NCI-H187 treated with DMSO at 0.1 percent for 48 hours (cell line): ENCODE measurements at places on chromosomes 2 and 18.
A peak's percentile ranks its signal among the peaks of the same experiment; 100 is the strongest.

DNA sequence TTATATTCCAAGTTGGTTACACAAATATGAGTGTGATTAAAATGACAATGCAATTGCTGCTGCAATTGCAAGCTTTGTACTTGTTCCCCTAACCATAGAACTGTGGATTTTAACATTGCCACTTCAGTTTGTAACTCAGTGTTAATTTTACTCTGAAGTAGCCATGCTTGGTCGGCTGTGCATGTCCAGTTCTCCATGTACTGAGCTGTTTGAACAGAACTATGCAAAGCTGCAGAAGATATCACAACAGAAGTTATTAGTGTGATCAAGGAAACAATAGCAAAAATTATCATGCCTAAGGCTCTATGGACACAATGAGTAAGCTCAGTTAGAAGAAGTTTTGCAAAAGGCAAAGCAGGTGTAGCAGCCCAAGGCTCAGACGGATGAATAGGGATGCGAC lies 45.3 kb downstream of the CXCR4 start:
- DNase-seq: no peak

DNA sequence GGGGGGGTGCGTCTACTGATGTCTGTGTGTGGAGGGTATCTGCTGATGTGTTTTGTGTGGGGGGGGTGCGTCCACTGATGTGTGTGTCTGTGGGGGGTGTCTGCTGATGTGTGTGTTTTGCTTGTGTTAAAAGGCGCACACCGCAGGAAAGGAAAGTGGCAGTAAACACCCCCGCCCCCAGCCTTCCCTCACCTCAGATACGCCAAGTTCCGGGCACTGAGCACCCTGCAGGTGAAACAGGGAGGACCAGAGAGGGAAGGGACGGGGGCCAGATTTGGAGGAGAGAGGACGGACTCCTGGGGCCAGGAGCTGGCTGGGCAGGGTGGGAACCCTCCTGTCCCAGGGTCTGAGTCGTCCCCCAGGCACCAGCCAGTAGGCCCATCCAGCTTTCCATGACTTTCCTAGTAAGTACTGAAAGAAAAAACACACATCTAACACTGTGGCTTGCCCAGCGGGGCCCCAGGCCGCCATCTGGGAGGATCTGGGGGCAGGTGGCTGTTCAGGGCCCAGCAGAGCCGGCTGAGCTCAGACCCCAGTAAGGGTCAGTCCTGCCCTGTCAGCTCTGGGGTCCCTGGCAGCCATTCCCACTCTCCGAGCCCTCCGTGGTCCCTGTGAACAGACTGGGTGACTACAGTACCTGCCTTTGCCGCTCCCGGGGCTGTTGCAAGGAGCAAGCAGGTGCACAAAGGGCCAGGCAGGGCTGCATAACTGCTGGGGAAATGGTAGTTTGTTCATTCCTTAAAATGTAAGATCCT lies 126.9 kb downstream of the NFATC1 start:
- DNase-seq: no peak

DNA sequence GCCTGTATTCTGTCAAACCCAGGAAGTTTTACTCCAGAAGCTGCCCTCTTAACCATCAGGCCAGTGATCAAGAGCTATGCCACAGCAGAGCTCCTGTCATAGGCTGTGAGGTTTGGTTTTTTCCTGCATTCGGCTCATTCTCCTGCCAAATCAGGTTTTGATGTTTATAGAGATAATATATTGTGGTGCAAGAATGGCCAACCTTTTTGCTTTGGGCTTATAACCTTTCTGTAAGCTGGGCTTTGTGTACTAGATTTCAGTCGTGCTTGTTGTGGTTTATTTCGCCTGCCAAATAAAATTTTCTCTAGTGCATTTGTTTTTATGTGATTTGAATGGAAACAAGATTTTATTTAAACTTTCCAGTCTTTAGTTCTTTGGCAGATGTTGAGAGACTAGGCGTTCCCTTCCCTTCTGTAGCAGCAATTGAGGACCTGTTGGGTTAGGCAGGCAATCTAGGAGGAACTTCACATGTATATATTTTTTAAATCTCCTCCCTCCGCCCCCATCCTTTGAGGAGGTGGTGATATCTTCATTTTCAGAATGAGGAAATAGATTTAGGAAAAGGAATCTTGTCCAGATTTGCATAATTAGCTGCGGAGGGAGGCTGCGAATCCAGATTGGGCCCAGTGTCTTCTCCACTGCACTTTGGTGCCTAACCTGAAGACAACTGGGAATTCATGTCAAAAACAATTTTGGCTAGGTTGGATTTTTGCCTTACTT lies 2.6 kb downstream of the KDM3A start:
- DNase-seq: no peak

DNA sequence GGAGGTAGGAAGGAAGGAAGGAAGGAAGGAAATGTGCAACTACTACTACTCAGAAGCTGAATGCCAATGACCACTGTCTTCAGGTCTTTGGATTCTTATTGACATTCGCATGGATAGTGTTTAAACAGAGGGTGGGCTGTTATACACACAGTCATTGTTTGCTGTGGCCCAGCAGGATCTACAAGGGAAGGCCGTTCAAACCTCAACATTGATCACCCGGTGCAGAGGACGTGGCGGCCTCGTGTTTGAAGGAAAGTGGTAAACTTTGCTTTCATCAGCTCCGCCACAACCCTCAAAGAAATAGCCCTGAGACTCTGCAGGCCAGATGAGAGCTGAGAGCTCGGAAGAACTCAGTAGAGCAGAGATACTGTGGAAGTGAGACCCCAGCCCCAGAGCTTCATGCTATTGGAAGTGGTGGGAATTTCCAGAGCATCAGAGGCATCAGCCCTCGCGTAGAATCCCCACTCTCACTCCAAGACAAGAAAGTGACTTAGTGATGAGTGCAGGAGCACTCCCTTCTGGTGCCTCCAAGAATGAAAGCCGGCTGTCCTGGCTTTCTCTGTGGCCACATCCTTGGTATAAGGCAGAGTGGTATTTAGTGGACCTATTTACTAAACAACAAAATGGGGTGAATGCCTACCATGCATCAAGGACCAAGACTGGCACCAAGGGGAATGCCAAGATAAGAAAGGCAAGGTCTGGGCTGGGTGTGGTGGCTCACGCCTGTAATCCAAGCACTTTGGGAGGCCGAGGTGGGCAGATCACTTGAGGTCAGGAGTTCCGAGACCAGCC lies 10.1 kb upstream of the ROCK2 start:
- no peak for DNase-seq

GRCh38 chr18:69936191-69936558 lies 11.5 kb downstream of the CD226 start:
- DNase-seq: no peak

DNA sequence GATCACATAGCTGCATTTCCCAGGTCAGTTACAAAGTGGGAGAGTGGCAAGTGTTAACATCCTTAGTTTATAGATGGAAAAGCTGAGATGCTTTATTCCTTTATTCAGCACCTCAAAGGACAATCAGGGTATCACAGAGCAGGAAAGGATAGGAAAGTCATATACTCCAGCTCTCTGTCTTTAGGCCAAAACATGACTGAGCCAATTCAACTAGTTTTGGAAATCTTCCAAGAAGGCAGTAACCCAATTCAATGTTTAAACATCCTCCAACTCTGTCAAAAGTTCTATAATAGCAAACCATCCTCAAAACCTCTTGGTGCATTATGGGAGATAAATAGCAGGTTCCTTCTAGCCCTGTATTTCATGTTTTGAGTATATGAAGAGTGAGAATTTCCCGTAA lies 25.2 kb downstream of the CASP8 start:
- DNase-seq: no peak

DNA sequence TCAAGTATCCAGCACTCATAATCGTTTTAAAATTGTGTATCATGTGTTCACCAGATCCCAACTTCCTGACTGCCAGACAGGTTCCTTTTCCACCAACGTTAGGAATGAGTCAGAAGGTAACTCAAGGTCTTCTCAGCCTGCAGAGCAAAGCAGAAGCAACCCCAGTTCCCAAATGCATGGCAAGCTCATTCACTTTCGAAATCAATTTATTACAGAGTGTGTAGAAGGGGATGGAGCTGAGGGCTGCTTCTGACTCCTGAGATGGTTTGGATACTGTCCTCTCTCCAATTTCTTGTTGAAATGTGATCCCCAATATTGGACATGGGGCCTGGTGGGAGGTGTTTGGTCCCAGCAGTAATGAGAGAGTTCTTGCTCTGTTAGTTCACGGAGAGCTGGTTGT lies 114.5 kb downstream of the PIEZO2 start:
- no peak for DNase-seq

GRCh38 chr18:23230686-23231085 lies 95.4 kb downstream of the CABLES1 start:
- no peak for DNase-seq

GRCh38 chr18:42807887-42808286 lies 307.6 kb downstream of the RIT2 start:
- DNase-seq: no peak

GRCh38 chr2:154698721-154699574 lies 453 bp downstream of the KCNJ3 start:
- no peak for DNase-seq

GRCh38 chr2:235468978-235469655 lies 24.7 kb upstream of the AGAP1 start:
- no peak for DNase-seq

- no peak for DNase-seq
These were observed 65.4 kb downstream of the HIBCH start for GRCh38 chr2:190254063-190254850.

DNA sequence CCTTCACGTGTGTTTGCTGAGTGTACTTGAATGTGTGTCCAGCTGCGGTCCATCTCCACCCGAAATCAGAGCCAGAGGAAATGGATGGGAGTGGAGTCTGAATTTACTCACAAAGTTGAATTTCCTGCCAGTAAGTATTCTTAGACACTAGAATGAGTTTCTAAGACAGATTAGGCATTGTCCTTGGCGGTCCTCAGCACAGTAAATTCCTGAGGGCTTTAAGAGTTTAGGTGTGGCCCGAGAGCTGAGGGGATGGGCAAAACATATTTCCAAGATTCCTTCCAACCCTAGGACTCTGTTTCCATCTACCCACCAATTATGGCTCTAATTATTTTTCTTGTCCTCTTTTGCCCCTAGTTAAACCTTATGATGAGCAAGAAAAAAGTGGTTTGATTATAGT lies 90.3 kb upstream of the PHLPP1 start:
- no peak for DNase-seq

DNA sequence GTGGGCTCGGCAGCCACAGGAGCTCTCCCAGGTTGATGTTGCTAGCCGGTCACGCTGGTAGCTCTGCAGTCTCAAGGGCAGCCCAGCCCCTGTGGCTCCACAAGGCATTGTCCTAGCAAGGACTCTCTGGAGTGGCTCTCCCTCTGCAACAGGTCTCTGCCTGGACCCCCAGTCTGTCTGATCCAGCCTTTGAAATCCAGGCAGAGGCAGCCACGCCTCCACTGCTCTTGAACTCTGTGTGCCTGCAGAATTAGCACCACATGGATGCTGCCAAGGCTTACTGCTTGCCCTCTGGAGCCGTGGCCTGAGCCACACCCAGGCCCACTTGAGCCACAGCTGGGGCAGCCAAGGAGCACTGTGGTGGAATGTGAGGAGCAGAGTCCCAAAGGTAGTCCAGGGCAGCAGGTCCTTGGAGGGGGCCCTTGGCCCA lies 43.0 kb upstream of the FAHD2A start:
- no peak for DNase-seq

DNA sequence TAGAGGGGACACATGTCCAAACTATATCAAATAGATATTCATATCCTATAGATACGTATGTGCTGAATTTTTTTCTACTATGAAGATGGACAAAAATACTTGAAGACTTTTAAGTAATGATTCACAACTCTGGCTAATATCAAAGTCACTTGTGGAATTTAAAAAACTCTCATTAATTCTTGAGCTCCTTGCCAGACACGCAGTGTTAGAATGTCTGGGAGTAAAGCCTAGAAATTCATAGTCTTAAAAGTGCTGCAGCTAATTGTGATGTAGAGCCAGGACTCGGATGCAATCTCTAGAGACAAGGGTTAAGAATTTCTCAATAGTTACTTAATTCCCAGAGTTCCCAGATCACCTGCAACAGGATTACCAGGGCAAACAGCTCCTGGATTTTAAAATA lies 107.4 kb downstream of the ARL6IP6 start:
- no peak for DNase-seq

DNA sequence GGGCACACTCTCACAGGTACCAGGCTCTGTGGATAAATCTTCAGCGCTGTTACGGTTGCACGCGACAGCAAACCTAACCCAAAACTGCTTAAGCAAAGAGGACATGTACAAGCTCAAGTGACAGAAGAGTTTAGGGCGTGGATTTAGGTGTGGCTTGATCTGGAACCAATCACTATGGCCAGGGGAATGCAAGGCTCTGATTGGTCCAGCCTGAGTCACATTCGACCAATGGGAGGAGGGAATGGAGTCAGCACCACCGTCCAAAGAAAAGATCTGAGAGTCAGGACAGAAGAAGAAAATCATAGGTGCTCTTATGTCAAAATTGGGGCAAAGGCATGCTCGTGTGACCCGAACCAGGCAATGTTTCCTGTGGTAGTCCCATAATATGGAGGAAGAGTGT lies 139.0 kb downstream of the TRIM43 start:
- DNase-seq: no peak

DNA sequence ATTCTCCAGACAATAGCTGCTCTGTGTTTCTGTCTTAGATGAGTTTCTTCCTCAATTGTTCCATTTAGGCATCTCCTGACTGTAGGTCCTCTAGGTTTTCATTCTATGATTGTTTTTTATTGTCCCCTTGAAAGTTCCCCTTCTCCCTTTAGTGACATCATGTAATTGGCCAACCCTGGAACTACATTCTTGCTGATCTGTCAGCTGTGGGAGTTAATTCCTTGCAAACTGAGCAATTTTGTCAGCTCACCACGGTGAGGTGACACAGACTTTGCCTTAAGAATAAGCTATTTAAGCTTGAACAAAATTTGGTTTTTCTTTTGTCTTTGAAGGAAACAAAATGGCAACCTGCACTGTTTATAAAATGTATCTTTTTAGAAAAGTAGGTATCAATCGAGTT lies 95.9 kb downstream of the TXNL1 start:
- DNase-seq: no peak

DNA sequence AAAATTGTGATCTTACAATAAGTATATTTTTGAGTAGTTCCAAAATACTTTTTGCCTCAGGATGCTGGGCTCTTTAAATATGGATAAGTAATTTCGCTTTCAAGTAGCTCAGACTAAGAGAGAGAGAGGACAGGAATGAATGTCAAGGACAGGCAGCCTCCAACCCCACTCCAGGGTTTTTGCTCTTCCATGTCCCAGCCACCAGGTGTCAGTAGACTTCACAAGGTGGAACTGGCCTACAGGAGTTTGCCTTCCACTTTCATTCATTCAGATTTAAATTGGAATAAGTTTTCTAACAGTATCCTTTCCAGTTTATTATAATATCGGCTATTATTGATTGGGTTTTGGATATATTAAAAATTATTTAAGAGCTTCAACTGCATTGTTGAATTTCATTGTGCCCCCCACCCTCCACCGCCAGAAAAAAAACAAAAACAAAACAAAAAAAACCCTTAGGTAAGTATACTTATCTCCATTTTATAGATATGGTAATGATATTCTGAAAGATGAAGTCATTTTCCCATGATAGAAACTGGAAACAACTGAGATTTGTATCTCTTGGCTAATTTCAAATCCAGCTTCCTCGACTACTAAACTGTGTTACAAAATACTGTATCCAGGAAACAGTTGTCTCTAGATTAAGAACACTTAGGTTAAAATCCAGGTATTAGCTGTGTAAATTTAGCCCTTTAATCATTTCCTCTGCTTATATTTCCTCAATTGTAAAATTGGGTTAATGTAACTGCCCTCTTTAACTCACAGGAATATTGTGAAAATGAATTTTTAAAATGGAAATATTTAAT lies 793.1 kb downstream of the ERBB4 start:
- peak; percentile 15 for DNase-seq
